ENCODE measurements at places on chromosomes 7 and 10.

- DNase-seq = no peak
Measured at GRCh38 chr7:113134025-113134424, 15.7 kb upstream of the SMIM30 start.

GRCh38 chr10:21531164-21531563 lies 2.9 kb upstream of the MLLT10 start:
- no peak for DNase-seq

DNA sequence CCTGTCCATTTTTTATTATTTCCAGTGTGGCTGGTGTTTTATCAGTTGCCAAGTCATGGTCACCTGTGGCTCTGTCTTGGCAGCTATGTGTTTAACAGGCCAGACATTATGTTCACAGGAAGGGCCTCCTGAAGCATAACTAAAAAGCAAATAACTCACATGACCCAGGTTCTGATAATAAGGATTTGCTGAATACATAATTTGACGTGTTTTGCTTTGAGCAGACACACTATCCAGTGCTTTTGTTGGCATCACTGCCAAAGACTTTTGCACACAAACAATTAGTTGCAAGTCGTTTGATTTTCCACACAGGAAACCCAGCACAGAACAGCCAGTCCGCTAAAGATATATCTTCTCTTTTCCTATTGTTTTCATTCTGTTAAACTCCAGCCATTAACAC lies 173.6 kb downstream of the ARL4A start:
- no peak for DNase-seq

DNA sequence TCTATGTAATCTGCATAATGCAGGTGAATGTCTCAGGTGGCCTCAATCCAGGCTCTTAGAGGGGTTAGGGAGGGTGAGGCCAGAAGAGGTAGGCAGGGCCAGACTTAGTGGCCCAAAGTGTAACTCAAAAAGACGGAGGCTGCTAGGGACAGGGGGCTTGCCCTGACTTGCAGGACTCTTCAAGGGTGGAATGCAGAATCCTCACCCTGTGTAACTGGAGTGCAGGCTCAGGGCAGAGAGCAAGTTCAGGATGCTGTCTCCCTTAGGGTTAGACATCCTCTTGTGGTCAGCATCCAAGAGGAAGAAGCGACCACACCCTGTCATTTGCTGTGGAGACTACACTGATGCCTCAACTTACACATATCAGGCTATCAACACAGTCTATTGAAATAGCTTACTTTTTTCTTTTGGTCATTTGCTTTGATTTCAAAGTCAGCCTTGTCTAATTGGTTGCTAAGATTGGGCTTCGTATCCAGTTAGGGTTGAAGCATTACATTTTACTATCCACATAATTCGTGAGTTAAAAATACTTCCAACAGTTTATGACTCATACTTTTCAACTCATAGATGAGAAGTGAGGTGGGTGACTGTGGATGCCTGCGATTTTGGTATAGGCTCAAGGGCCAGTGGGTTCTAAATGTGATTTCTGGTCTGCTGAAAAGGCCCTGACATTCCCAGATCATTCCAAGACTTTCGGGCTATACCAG lies 563.6 kb downstream of the SUGCT start:
- DNase-seq = no peak

- DNase-seq = no peak
Measured at GRCh38 chr7:154986200-154986945, 16.6 kb downstream of the PAXIP1 start.

- DNase-seq = no peak
Measured at GRCh38 chr10:6843894-6844650, 264.0 kb upstream of the PRKCQ start.

GRCh38 chr7:55096323-55096722 lies 77.5 kb downstream of the EGFR start:
- no peak for DNase-seq

DNA sequence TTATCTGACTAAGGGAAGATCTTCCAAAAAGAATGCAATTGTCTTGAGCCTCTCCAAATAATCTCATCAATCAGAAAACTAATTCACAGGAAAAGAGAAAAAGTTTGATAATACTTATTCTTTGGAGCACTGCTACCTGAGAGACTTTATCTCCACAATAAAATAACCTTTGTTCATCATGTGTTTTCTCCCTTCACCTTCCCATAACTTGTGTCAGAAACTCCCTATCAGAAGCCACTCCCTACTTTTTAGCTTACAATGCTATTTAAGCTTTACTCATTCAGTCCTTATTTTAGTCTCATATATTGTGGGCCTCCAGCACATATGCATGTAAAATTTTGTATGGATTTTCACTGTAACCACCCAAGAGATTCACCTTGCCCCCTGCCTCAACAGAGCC lies 998 bp downstream of the CYP3A43 start:
- DNase-seq = no peak

DNA sequence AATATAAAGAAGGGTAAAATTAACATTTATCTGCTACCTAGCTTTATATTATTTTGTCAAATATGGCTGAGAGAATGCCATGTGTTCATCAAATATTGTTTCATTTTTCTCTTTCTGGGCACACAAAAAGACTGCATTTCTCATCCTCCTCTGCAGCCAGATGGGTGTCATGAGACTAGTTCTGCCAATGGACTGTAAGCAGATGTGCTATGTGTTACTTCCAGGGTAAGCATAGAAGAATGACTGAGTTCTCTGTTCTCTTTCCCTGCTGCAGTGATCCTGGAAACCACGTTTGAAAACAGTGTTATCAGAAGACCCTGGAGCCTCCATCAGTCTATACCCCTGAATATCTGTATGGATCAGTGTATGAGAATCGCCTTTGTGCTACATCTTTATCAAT lies 24.1 kb upstream of the SLK start:
- DNase-seq = no peak

GRCh38 chr10:117677890-117678500 lies 135.4 kb downstream of the EMX2 start:
- DNase-seq = no peak

GRCh38 chr10:27248215-27248614 lies 7.6 kb upstream of the ACBD5 start:
- DNase-seq = no peak

- DNase-seq = no peak
Measured at GRCh38 chr7:134419085-134419484, 39.8 kb downstream of the AKR1B1 start.

DNA sequence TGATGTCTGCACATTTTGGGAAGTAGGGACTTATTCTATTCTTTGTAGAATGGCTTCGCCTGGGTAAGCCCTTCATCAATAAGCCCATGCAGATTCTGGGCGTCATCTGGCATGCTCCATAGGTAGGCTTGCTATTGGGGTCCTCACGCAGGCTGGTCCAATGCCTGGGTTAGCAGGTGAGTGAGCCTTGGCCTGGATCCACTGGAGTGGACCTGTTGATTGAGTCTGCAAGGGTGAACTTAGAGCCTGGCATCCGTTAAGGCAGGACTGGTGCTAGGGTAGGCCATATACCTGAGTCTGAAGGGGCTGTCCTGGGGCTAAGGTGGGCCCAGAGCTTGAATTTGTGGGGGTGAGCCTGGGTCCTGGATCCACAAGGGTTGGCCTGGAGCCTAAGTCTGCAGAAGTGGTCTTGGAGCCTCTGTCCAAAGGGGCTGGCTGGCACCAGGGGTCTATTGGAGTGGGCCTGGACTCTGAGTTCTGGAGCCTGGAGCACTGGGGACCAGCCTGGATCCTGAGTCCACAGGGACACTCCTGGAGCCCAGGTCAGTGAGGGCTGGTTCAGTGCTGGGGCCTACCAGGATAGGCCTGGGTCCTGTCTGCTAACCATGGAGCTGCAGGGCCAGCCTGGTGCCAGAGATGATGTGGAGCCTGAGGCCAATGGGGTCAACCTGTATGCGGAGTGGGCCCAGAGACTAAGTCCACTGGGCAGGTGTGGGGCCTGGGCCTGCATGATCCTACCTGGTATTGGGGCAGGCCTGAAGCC lies 297.7 kb downstream of the PTPRN2 start:
- no peak for DNase-seq

DNA sequence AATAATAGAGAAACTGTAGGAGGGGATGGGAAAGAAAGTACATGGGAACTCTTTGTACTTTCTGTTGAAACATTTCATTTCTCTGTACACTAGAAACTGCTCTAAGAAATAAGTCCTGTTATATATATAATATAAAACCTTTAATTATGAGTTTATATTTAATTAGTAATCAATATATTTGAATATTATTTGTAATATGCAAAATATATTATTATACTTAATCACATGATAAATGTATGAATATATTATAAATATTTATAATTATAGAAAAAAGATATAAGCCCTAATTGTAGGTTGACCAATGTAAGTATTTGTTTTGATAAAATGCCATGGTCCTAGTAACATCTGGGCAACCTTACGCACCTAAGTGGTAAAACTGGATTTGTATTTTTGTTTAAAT lies 51.0 kb downstream of the GNAT3 start:
- DNase-seq = no peak

DNA sequence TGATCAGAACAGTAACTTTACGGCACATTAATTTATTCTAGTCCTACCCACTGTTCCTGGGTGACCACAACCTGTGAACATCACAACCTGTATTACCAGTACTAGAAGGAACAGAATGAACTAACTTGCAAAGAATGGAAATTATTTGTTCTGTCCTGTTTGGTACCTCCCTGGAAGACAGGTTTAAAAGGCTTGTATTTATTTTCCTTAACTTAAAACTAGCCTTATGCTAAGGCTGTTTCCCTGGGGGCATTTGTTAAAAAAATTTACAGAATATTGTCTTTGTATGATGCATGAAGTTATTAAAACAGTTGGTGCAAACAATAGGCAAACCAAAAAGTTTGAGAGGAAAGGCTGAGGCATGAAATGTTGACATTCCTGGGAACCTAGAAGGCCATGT lies 132.7 kb downstream of the DNAJC1 start:
- no peak for DNase-seq

DNA sequence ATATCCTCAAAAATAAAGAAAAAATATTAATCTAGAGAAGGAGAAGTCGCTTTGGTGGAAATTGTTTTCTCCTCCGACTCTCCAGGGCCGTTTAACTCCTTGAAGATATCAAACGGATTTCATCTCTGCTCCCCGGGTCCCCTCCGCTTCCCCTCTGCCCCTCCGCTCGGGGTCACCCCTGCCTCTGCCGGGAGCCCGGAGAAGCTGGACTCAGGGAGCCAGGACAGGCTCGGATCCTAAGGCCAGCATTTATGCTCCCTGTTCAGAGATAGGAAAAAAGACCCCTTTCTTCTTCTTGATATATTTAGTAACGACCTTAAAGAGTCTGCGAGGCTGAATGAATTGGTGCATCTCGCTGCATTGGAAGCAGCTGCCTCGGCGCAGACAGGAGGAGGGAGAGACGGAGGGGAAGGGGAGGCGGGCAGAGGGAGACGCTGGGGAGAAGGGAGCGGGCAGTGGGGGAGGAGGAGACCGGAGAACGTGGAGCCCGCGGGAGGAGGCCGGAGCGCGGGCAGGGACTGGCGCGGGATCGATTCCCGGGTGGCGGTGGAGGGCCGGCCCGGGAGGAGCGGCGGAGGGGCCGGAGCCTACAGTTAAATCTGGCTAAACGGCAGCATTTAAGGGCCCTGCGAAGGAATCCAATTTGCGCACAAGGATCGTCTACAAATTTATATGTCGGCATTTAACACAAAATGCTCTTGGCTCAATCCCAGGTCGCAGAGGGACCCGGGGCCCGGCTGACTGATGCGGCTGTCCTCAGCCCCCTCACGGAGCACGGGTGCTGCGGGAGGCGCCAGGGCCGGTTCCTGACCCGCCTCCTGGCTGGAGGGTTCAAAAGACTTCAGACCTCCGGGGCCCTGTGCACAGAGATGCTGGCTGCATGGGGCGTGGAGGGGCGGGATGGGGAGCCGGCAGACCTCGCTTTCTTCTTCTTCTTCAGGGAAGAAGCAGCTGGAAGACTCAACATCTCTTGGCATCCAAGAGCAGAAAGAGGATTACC lies 55.6 kb downstream of the CRTAC1 start:
- DNase-seq = no peak
